NCI-H69 (cell line): ENCODE measurements at places on chromosomes 12 and 14.

DNA sequence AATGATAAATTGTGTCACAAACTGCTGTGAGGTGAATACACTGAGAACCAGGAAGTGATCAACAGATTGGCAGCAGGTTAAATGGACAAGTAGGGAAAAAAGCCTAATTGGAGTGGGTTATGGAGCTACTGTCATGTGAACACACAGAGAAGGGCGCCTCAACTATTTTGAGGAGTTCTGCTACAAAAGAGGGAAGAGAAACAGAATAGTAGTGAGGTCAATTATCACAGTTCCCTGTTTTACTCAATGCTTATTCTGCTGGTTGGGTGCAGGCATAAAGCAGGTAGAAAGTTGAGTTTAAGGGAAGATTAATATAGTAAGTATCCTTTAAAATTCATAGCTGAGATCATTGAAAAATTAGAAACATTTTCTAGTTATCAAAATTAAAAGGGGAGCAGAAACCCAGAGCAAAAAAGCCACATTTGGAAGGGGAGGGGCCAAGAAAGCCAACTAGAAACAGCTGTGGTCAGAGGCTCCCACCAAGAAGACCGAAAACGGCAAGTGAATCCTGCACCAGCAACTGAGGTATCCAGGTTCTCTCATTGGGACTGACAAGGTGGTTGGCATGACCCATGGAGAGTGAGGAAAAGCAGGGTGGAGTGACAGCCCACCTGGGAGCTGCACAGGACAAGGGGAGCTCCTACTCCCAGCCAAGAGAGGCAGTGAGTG lies 105.7 kb downstream of the ZC3H14 start:
- DNase-seq = no peak

GRCh38 chr14:85466678-85467077 lies 63.3 kb upstream of the FLRT2 start:
- no peak for DNase-seq

GRCh38 chr12:115093261-115093660 lies 409.3 kb upstream of the TBX3 start:
- DNase-seq = no peak

DNA sequence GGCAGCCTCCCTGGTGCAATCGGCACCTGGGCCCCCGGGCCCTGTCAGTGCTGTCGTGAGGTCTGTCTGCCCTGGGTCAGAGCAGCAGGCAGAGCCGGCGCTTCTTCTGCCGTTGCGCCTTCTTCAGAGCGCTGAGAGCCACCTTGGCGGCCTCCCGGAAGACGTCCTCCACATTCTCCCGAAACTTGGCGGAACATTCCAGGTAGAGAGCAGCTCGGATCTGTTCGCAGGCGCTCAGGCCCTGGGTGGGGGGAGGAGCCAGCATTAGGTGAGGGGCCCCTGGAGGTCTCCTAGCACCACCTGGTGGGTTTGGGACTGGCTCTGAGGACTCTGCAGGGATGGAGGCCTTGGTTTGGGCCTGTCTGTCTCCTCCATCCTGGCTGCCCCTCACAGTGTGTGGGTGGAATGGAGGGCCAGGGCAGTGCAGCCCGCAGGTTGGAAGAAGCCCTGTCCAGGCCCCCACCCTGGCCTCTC lies 14.0 kb downstream of the RHOF start:
- DNase-seq = no peak

GRCh38 chr12:69580074-69580473 lies 5.2 kb upstream of the CCT2 start:
- DNase-seq = no peak
